Mammary epithelial cell (primary cell): ENCODE measurements at places on chromosomes 16 and 17. TPM values are rescaled to one million over a fixed set of nuclear protein-coding genes. Genes with fewer than 3 reads are reported as not detected.

- peak; percentile 40 for DNase-seq
Observed at GRCh38 chr17:14926526-14927122, 338.5 kb downstream of the PMP22 start.

TAF15 gene
- 270 and 293 TPM in 2 replicates for total RNA-seq

KRTAP2-3 gene
- 4.8 TPM for total RNA-seq

DGKE gene
- total RNA-seq: 6.7 TPM

PRRT2 gene
- not detected for total RNA-seq

GRCh38 chr16:31128711-31129567, 6.6 kb downstream of the PRSS8 start:
- DNase-seq: no peak

ITGAL gene
- not detected for total RNA-seq

- DNase-seq: peak; percentile 48
Observed at GRCh38 chr16:72241930-72242329, 70.0 kb upstream of the PMFBP1 start.

- no peak for DNase-seq
Observed at GRCh38 chr16:15542734-15543347, 100.1 kb downstream of the MARF1 start.

- DNase-seq: no peak
Observed at GRCh38 chr16:69865701-69866100, 85.4 kb upstream of the CLEC18A start.

KCTD19 gene
- total RNA-seq: not detected

- DNase-seq: no peak
Observed at GRCh38 chr17:64073771-64074703, 53.6 kb upstream of the ICAM2 start.

ITGAD gene
- not detected for total RNA-seq

RRAD gene
- 1.9 and 3.7 TPM in 2 replicates for total RNA-seq

GRCh38 chr17:61247439-61247838, 152.2 kb upstream of the TBX2 start:
- DNase-seq: peak; percentile 2

- no peak for DNase-seq
Observed at GRCh38 chr17:38415250-38416194, 12.7 kb upstream of the ARHGAP23 start.

- peak; percentile 56 for DNase-seq
Observed at GRCh38 chr16:30747331-30747730, 894 bp upstream of the PHKG2 start.
